ENCODE measurements at places on chromosomes 4 and X.

- no peak for DNase-seq
Measured at GRCh38 chrX:113726466-113726865, 857.4 kb upstream of the HTR2C start.

DNA sequence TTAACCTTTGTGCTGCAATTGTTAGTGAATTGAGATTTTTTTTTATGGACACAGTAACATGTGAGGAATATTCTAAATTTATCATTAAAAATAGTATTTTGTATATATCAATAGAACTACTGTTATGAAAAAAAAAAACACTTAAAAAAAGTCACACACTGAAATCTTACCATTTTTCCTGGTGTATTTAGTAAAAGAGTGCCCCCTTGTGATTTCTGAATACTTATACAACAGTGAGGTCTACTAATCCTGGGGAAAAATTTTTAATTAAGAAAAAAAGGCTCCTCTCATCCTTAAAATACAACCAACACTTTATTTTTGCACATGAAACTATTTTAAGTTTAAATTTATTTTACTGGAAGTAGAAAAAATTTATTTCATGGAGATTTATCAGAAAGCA lies 56.4 kb upstream of the SPOCK3 start:
- no peak for DNase-seq

- DNase-seq: no peak
Measured at GRCh38 chrX:2425286-2426071, 75.3 kb downstream of the DHRSX start.

DNA sequence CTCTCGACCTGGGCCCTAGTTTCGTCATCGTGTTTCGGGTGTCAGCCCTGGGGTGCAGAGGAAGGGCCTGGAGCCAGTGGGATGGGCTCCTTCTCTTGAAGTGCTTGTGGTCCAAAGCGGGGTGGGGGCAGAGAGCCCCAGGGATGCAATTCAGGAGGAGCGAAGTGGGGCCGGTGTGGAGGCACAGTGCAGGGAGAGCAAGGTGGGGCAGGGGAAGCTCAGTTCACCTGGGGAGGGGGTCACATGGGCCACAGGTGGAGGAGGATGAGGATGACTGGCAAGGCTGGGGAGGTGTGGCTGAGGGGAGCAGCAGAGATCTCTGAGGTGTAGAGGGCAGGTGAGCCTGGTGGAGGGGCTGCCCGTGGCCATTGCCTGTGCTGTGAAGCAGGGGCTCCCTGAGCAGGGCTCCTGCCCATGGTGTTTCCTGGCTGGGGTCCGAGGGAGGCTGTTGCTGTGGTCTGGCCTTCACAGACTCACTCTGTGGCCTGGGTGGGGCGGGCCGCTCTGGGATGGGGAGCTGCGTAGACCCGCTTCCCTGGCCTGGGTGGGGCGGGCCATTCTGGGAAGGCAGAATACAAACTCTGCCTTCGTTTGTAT lies 6.9 kb downstream of the SORCS2 start:
- DNase-seq: no peak

GRCh38 chr4:75034523-75034922 lies 101.6 kb downstream of the PARM1 start:
- DNase-seq: no peak

DNA sequence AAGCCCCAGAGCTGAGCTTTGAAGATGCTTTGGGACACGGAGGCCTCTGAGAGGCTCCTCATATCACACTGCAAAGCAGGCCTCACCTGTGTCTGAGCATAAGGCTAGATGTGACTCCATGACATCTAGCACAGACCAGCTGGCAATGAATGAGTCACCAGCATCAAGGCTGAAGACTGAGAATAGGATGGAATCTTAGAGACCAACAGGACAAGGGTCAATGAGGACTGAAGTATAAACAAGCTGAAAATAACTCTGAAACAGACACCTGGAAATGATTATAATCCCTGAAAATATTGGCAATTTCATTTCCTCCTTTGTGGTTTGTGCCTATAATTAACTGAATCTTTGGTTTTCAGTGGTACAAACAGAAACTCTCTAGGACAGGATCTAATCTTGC lies 87.1 kb upstream of the PRPS1 start:
- no peak for DNase-seq

DNA sequence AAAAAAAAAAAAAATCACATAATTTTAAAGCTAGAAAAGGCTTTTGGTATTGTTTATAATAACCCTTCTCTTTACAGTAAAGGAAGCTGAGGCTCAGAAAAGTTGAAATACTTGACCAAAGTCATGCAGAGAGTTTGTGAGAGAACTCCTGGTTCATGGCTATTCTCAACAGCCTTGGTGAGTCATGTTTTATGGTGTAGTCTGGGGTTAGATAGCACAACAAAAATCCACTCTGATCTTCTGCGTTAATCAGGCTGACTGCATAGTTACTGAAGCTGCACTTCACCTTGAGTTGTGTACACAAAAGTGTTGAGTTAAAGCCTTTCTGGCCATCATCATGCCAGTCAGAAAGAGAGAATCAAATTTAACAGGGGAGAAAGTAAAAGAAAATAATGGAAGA lies 19.3 kb upstream of the SFRP2 start:
- no peak for DNase-seq

DNA sequence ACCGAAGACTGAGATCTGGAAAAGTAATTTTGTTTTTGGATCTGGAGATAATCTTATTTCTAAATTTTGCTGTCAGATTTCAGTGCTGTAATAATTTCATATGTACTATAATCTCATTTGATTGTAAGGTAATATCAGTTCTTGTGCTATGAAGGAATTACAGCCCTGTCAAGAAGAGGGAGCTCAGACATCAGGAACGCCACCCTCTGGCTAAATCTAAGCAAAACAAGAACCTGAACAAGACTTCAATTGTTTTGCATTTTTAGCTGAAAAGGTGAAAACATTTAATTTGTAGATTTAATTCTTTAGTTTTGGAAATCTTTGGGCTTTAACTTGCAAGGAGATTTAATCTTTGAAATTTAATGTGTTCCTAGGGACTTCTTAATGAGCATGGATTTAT lies 525.4 kb upstream of the HS3ST1 start:
- DNase-seq: no peak

- DNase-seq: no peak
Measured at GRCh38 chr4:123640271-123640670, 243.7 kb downstream of the SPRY1 start.

- DNase-seq: no peak
Measured at GRCh38 chr4:147003956-147004809, 58.5 kb upstream of the TTC29 start.

- no peak for DNase-seq
Measured at GRCh38 chr4:158111241-158111640, 61.6 kb downstream of the GASK1B start.

DNA sequence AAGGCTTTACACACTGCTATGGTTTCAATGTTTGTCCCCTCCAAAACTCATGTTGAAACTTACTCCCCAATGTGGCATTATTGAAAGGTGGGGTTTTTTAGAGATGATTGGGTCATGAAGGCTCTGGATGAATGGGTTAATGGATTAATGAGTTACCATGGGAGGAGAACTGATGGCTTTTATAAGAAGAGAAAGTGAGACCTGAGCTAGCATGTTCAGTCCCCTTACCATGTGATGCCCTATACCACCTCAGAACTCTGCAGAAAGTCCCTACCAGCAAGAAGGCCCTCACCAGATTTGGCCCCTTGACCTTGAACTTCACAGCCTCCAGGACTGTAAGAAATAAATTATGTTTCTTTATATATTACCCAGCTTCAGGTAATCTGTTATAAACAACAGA lies 68.9 kb upstream of the CAPN6 start:
- DNase-seq: no peak

- no peak for DNase-seq
Measured at GRCh38 chr4:76219299-76220055, 5.9 kb upstream of the SCARB2 start.

DNA sequence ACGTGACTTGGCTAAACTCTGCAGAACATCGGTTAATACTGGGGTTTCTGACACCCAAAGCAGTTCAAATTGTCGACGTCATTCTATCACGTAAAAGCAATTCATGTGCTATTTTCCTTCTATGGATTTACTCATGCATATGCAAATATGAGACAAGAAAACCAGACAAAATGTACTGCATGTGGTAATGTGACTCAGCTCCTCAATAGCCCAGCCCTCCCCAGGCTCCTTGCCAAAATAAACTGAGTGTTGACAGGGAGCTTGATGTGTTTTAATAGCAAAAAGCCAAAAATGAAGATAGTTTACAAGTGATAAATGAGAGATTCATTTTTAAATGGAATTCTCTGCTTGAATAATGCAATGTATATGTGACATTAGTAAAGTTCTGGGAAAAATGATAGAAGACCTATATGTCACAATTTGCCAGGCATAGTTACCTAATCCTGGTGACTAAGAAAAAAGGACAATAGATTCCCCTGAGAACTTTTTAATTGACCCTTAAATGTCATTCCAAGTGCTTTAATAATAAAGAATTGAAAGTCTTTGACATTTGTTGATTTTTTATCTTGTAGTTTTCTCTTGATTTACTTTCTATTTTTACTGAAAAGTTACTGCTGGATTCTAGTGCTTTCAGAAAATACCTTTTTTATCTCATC lies 1700.6 kb upstream of the TENM3 start:
- DNase-seq: no peak

Data from stimulated activated CD4-positive, alpha-beta T cell treated with anti-CD3 and anti-CD28 coated beads, TNF-alpha, amount 100 ng/mL, for 48 hours (primary cell).